ENCODE measurements at places on chromosomes 16 and 17.

GRCh38 chr17:77494664-77495435, 354.1 kb downstream of the SEC14L1 start:
- DNase-seq: peak; percentile 67

GRCh38 chr16:337437-337836, 15.1 kb downstream of the AXIN1 start:
- DNase-seq: no peak

DNA sequence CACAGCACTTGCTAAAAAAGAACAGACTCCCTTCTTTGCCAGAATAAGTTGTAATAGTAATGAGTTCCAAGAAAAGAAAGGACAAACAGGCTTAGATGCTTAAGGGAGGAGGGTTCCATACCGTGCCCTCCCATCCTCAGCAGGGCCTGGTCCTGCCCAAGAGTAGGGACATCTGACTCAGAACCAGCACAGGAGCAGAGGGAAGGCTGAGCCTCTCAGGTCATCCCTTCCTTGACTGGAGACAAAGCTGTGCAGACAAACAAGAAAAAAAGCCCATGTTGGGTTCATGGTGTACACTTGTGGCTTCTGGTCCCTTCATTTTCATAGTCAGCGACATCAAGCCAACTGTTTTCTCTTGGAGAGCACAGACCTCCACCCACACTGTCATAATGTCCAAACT, 44.2 kb upstream of the NDRG4 start:
- no peak for DNase-seq

DNA sequence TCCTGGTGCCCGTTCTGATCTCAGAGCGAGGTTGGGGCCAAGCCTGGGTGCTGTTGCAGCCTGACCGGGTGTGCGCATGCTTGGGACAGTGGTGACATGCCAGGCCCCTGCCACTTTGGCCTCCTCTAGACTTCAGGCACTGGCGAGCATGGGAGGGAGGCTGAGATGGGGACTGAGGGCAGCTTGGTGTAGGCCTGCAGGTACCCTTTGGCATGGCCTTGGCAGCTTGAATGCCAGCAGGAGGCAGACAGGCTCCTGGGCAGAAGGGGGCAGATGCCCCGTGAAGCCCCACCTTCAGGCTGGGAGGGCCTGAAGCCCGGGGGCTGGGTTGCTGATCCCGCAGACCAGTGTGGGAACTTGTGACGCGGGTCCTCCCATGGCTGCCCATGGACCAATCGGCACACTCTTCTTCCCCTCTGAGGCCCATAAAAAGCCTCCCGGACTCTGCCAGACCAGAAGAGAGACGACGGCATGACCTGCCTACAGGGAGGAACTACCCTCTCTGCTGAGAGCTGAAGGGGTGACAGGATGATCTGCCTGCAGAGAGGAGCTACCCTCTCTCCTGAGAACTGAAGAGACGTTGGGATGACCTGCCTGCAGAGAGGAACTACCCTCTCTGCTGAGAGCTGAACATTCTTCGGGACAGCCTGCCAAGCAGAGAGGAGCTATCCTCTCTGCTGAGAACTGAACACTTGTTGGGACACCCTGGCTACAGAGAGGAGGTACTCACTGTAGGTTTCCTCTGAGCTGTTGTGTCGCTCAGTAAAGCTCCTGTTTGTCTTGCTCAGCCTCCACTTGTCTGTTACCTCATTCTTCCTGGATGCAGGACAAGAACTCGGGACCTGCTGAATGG, 17.5 kb downstream of the RHOT1 start:
- DNase-seq: no peak

DNA sequence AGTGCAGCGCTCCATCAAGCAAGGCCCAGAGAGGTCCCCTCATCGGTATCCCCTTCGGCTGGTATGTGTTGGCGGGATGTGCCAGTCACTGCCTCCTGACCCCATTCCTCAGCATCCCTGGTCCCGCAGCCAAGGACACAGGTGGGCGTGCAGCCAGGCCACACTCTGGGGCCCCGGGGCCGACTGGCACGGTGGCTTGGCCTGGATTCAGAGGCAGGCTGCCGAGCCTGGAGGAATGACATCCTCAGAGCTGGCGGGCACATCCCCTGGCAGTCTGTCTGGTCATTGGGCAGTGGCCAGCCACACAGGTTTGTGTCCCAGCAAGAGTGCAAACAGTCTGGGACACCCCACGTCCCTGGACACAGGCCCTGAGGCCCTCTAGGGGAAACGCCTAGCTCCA, 111.1 kb downstream of the SDK2 start:
- no peak for DNase-seq

Measured in CD4-positive, alpha-beta T cell treated with Interleukin-4 for 4 hours (primary cell).